Neural progenitor cell (in vitro differentiated cells): ENCODE measurements at places on chromosomes 2 and 18.

DNA sequence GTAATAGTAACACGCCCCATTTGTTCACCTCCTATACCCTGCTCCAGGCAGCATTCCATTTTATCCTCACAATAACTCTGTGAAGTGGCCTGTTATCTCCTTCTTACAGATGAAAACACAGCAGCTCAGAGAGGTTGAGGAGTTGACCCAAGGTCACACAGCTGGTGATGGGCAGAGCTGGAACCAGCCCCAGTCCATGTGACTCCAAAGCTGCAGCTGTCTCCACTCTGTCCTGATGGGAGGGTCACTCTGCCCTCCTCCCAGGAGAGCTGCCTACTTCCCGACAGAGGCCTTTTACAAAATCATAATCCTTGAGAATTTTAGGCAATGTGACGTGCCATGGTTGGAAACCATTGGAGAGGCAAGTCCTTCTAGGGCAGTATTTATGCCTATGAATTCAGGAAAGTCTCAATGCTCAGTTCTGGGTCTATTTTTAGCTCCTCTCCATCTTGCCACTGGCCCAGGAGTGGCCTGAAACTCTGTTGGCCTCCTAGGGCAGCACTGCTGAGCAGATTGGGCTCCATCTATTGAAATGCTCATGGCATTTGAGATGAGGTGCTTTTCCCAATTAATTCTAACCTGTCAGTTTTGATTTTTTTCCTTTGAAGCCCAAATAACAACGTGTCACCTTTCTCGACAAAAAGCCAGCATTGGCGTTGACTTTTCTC lies 162.0 kb upstream of the MSH6 start:
- DNase-seq, result no peak

DNA sequence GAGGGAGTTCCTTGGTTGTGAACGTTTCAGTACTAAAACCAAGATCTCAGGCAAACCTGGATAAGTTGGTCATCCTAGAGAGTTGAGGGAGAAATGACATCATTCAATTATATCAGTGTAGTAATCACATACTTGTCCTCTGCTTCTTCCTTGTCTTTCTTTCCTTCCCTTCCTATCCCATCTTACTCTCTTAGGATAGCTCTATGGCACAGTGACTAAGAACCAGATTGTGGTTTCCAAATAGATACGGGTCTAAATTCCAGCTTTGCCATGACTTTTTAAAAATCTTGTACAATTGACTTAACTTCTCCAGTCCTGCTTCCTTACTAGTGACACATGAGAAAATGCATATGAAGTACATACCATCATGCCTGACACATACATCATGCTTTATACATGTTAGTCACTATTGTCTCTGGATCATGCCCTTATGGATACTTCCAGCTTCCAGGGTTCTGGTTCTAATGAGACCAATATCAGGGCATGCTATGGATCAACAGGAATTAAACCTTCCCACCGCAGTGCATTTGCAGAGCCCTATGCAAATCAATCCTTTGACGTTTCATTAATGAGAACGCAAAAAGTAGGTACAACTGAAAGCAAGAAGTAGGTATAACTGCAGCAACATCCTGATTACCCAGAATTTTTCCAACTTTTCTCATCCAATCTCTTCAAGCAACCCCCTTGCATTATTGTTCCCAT lies 168.0 kb upstream of the KLF7 start:
- no peak for DNase-seq

GRCh38 chr2:225052703-225053102 lies 10.4 kb upstream of the DOCK10 start:
- no peak for DNase-seq

DNA sequence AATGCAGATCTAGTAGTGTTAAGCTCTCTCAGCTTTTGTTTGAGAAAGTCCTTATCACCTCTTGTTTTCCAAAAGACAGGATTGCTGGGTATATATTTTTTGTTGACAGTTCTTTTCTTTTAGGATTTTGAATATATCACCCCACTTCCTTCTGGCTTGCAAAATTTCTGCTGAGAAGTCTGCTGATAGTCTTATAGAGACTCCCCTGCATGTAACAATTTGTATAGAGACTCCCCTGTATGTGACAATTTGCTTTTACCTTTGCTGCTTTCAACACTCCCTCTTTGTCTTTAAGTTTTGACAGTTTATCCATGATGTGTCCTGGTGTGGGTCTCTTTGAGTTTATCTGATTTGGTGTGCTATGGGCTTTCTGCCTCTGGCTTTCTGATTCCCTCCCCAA lies 115.0 kb upstream of the CCDC85A start:
- no peak for DNase-seq
